Gastroesophageal sphincter (tissue), 4 donors: ENCODE measurements at places on chromosomes 11 and 22.

DNA sequence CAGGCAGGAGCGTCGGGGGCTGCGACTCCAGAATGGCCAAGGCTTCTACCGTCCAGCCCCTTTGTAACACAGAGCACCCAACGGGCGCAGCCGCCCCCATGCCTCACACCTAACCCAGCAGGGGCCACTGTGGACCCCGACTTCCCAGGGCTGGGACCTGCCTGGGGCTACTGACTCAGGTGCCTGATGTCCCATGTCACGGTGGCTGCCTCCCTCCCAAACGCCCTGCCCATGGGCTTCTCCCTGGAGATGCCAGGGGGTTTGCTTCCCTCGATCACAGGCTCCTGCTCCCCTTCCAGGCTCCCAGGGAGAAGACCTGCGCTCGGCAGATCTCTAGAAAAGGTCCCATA lies 84.0 kb downstream of the MYEOV start:
- no peak for ATAC-seq

DNA sequence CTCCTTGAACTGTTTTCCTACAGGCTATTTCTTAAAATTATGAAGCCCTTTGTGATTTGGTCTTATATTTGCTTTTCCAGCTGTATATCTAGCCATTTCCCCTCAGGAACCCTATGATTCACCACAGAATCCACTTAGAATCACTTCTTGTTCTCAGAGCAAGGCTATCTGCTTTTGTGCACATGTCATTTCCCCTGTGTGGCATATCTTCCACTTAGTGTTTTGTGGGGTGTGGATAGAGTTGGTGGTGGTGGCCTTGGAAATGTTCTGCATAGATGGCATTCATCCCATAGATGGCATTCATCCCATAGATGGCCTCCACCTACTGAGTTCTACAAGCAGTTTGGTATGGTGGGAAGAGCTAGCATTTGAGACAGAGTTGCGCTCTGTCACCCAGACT lies 44.7 kb downstream of the SWAP70 start:
- ATAC-seq: peak; percentile 19

DNA sequence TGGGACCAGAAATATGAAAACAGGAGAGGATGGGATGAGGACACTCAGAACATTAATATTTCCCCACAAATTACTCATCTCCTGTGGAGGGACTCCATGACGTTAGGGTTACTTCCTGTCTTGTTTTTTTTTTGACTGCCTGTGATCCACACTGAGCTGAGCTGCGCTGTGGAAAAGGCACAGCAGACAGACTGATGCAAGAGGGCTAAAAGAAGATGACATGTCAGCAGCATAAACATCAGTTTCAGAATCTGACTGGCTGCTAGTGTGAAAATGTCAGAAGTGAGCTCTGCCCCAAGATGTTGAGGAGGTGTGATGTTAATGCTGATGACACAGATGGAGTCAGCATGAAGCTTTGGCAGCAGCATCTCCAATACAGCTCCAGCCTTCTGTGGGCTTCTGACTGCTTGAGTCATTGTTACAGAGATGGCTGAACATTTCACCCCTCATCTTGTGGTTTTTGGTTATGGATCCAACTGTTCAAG lies 286.8 kb downstream of the BLID start:
- ATAC-seq: peak; percentile 95

- ATAC-seq: no peak
Observed at GRCh38 chr11:105208019-105208418, 68.5 kb upstream of the CARD18 start.

GRCh38 chr11:68855205-68855981 lies 13.7 kb upstream of the CPT1A start:
- peak; percentile 72 for ATAC-seq

GRCh38 chr11:104467404-104467803 lies 303.5 kb upstream of the PDGFD start:
- ATAC-seq: no peak

GRCh38 chr11:69598147-69598546 lies 42.8 kb upstream of the CCND1 start:
- no peak for ATAC-seq

DNA sequence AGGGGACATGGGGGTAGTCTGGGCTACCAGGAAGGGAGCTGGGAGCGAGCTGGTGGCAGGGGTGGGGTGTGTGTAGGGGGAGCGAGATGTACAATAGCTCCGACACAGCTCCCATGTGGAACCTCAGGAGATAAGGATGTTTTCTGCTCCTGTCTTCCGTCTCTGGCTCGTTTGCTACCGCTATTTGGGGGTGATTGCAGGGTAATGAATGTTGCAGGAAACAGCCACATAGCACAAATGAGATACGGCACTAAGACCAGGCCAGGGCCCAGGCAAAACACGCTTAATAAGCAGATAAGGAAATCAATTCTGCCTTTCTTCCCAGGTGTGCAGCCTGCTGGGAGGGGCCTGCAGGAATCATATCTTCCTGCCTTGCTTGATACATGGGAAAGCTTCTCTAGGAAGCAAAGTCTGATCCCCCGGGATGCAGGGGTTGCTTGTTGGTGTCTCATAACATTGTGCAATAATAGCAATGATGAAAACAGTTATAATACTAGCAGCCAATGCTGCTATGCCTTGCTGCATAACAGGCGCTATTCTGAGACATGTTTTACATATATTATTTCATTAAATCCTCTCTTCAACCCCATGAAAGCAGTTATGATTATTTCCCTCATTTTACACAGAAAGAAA lies 158.7 kb downstream of the ST3GAL4 start:
- ATAC-seq: no peak

DNA sequence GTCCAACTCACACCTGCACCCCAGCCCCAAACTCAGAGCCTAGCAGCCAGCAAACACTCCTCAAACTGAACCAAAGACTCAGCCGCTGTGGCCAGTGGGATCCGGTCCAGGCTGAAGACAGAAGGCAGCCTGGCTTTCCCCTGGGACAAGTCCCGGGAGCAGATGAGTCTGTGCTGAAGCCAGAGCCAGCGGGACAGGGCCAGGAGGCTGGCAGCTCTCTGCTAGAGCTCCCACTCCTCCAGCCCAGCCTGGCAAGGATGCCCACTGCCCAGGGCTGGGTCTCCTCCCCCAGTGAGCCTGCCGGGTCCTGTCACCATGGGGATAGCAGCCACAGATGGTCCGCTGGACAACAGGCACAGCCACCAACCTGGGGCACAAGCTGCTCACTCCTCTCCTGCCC lies 42.9 kb upstream of the PRR5 start:
- peak; percentile 50 for ATAC-seq

- ATAC-seq: no peak
Observed at GRCh38 chr22:45008751-45009605, 827 bp downstream of the PHF21B start.

- no peak for ATAC-seq
Observed at GRCh38 chr11:71355281-71355680, 92.9 kb downstream of the DHCR7 start.

GRCh38 chr22:28027453-28028448 lies 108.7 kb upstream of the PITPNB start:
- ATAC-seq: peak; percentile 56

DNA sequence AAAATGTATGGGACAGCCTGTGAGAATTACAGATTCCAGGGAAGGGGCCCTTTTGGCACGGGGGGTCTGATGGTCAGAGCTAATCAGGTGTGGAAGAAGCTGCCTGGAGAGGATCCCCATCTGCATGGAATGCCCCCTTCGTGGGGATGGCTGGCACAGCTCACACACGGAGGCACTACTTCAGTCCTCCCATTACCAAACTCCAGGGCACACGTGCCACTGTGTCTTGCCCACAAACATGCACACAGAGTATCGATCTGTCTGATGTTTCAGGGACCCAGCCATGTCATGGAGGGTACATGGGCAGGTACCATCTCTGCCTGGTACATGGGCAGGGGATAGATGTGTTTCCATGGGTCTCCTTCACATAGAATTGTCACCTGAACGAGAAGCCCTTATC lies 14.7 kb downstream of the KCNQ1OT1 start:
- ATAC-seq: no peak

DNA sequence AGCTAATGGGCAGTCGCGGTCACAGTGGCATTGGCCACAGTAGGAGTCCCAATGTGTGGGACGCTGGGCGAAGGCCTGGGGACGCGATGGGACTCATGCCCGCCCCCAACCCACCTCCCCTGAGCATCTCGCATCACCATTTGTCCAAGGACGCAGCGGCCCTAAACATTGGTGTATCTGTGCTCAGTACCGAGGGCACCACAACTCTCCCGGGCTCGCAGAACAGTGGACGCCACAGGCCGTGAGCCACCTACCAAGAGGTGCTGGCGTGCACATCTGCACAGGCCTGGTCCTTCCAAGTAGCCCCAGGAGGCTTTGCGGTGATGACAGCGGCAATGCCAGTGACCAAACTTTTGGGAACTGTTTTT lies 27.3 kb downstream of the RRP7A start:
- ATAC-seq: no peak

GRCh38 chr11:72230764-72231365 lies 6.3 kb downstream of the INPPL1 start:
- no peak for ATAC-seq

DNA sequence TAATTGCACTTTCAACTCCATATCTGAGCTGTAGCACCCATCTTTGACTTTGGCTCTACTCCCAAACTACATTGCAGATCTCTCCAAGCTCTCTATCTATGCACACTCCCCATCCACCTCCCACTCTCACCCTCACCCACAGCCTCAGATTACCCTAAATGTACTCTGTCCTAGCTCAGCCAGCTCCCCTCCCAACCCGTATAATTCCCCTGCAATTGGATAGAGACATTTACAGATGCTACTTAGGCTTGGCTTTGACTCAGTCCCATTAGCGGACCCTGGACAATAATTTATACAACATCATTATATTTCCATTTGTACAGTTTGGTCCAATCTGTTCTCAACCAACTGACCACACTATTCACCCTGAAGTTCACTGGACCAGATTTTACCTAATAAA lies 338.9 kb upstream of the ANO3 start:
- ATAC-seq: no peak

GRCh38 chr11:71391796-71392195 lies 56.4 kb downstream of the DHCR7 start:
- ATAC-seq: no peak

GRCh38 chr11:9821008-9821752 lies 157.3 kb downstream of the SWAP70 start:
- no peak for ATAC-seq

GRCh38 chr11:23990346-23991164 lies 506.3 kb upstream of the LUZP2 start:
- no peak for ATAC-seq

GRCh38 chr11:128884703-128885338 lies 6.3 kb upstream of the KCNJ5 start:
- peak; percentile 64 for ATAC-seq

- ATAC-seq: no peak
Observed at GRCh38 chr11:8326337-8326736, 62.7 kb upstream of the LMO1 start.

DNA sequence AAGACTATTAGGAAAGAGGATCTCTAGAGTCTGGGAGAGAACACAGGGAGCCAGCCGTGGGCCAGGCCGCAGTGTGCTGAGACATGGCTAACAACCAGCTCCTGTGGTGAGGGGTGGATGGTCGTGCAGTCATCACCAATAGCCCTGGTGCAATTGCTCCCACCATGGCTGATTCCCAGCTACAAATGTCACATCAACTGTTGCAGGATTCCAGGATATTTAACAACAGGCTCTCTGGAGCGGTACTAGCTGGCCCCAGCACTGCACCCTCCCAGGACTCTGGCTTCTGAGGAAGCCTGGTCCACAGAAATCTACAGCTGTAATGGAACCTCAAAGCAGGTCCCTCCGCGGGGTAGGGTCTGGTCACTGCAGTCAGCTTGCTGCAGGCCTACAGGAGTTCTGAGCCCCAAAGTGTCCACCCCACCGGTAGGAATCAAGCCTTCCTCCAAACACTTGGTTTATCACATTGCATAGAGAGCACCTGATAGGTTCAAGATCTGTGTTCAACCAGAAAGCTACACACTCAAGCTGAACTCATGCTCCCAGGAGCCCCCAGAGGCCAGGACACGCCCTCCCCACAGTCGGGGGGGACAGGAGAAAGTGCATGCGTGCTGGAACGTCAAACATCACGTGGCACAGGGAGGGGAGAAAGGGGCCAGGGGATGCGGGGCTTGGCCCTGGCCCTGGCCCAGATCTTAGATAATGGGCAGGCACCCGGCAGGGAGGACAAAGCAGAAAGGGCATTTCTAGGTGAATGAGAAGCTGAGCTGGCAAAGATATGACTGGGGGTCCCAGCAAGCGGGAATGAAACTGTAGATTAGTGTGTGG lies 609.0 kb downstream of the TBC1D22A start:
- ATAC-seq: no peak

DNA sequence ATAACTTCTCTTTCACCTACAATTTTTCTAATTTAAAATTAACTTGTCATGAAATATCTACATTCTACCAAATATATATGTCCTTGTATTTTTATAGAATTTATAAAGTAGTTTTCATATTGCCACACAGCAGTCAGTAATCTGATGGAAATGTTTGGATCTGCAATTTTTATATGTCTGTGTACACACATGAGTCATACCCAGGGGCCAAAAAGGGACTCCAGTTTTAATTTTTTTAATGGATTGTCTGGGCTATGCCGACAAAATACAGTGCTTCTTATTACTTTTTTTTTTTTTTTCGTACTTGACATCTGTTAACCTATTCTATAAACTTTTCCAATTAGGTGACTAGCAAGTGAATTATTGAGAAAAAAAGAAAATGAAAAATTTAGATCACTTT lies 6.3 kb downstream of the GUCY1A2 start:
- no peak for ATAC-seq

GRCh38 chr11:9664276-9665171 lies 647 bp downstream of the SWAP70 start:
- ATAC-seq: peak; percentile 69

DNA sequence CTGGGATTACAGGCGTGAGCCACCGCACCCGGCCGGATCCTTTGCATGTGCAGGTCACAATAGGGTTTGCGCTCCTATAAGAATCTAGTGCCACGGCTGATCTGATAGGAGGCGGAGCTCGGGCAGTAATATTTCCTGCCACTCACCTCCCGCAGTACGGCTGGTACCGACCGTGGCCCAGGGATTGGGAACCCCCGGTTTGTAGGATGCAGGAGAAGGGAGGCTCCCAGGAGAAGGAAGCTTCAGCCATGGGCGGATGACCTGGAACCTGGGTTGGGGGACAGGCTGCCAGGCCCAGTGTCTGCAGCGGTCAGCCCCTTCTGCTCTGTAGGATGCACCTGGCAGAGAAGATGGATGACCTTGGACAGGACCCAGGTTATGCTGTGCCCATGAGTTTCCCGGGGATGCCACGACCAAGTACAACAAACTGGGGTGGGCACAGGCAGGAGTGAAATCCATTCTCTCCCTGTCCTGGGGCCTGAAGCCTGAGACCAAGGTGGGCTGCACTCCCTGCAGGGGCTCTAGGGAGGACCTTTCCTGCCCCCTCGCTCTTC lies 818.9 kb downstream of the BRD1 start:
- ATAC-seq: no peak

DNA sequence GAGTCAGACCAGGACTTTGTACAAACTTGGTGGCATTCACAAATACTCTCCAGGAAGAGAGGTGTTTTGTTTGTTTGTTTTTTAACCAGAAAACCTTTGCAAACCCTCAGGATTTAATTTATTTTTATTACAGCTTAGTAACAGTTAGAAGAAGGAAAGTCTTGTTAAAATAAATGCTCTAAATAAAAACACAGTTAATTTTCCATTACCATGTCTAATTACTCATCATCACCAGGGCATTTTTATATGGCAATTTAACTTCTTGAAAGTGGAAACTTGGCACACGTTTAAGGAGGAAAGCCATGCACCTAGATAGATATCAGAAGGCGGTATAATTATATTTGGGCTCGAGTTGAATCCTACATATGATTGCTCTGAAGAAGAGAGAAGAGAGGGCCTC lies 7.4 kb downstream of the BARX2 start:
- ATAC-seq: no peak

- ATAC-seq: no peak
Observed at GRCh38 chr11:26335903-26336302, 4.0 kb downstream of the ANO3 start.

GRCh38 chr11:118291477-118292135 lies 12.9 kb upstream of the CD3E start:
- ATAC-seq: no peak
